ENCODE measurements at places on chromosomes 11 and 22. TPM values are rescaled to one million over a fixed set of nuclear protein-coding genes. Genes with fewer than 3 reads are reported as not detected.

GRCh38 chr11:118998388-118998717, 415 bp downstream of the CENATAC start:
- no peak for DNase-seq

GRCh38 chr11:92822410-92822809, 147.0 kb upstream of the MTNR1B start:
- DNase-seq: no peak

GRCh38 chr22:17339095-17339693, 30.1 kb upstream of the CECR2 start:
- no peak for DNase-seq

DNA sequence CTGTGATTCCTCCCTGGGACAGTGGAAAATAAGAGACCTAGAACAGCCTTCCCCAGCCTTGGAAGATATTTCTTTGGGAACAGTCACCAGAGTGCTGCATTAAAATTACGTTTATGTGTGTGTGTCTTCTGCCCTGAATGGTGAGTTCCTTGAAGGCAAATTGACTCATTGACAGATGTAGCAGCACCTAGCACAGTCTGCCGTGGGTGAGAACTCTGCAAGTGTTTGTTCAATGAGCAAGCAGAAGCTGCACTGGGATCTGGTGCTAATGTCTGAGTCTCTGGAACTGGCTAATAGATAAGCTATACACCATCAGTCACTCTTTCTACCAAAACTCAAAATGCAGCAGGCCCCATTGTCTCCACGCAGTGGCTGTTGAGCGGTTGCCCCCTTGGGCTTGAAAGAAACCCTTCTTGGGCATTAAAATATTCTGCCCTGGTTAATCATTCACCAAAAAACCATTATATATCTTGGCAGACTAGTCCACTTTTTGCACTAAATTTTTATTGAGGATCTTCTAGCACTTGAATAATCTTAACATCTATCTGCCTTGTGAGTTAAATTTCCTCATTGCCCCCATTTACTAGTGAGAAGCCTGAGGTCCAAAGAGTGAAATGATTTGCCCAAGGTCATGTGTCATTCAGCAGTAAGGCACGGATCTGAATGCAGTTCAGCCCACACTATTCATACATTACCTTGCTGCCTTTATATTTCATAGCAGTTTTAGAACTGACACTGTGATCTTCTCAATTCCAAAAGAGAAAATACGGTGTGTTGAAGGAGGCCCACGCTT, 87.8 kb upstream of the GALNT18 start:
- DNase-seq: no peak

DNA sequence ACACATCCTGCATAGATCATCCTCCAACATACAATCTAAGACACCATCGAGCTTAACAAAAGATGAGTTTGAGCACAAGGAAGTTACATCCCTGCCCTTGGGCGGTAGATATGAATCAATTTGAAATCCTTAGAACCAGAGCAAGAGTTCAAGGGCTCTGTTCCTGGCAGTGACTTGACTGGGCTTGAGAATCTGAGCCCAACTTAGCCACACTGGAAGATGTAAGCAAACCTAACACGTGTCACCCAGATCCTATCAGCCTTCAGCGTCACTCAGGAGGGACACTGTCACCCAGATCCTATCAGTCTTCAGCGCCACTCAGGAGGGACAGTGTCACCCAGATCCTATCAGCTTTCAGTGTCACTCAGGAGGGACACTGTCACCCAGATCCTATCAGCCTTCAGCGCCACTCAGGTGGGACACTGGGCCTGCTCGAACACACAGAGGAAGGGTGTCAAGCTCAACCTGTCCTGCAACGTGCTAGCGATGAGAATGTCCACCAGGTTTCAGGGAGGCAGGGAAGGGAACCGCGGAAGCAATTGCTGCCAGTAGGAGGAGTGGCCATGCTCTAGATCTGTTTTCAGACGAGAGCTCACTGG, 32.8 kb upstream of the CTSD start:
- peak; percentile 69 for DNase-seq

DNA sequence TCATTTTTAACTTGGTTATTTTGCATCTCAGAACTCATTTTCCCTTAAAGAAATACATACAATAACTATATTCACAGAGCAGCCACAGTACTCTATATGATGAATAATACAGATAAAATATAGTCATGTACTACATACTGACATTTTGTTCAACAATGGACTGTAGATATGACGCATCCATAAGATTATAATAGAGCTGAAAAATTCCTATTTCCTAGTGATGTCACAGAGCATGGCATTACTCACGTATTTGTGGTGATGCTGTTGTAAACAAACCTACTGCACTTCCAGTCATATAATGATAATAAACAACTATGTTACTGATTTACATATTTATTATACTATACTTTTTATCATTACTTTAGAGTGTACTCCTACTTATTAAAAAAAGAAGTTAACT, 38.7 kb downstream of the NARS2 start:
- no peak for DNase-seq

- no peak for DNase-seq
Observed at GRCh38 chr11:68999093-68999747, 13.8 kb downstream of the MRGPRF start.

- DNase-seq: peak; percentile 65
Observed at GRCh38 chr11:2995031-2995561, 3.0 kb upstream of the NAP1L4 start.

DNA sequence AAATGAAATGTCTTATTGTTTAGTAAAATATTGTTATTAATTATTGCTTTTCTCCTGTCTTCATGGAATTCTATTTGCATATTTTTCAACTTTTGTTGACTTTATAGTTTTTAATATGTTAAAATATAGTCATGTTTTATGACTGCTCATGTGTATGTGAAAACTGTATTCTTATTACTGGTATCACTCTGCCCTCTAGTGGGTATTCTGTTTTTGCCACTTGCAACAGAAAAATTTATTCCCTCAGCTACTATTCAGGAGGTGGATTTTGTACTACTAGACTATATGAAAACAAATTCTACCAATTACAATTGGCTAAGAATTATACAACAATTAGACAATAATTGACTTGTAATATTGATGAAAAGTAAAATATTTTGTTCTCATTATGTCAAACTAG, 45.0 kb downstream of the OR4C6 start:
- DNase-seq: peak; percentile 13

- no peak for DNase-seq
Observed at GRCh38 chr11:34302046-34302921, 55.5 kb downstream of the ABTB2 start.

- peak; percentile 82 for DNase-seq
Observed at GRCh38 chr11:113991170-113991569, 16.3 kb downstream of the HTR3A start.

- DNase-seq: no peak
Observed at GRCh38 chr11:61832754-61833153, 4.7 kb downstream of the FADS2 start.

- no peak for DNase-seq
Observed at GRCh38 chr22:32536352-32536751, 61.7 kb downstream of the FBXO7 start.

GRCh38 chr22:23862103-23862502, 4.4 kb downstream of the SLC2A11 start:
- peak; percentile 85 for DNase-seq

- no peak for DNase-seq
Observed at GRCh38 chr22:22616636-22617035, 27.8 kb upstream of the GGTLC2 start.

- DNase-seq: no peak
Observed at GRCh38 chr11:59814021-59814420, 3.4 kb upstream of the MRPL16 start.

GRCh38 chr11:2931771-2932738, 2.8 kb upstream of the PHLDA2 start:
- peak; percentile 55 for DNase-seq

DNA sequence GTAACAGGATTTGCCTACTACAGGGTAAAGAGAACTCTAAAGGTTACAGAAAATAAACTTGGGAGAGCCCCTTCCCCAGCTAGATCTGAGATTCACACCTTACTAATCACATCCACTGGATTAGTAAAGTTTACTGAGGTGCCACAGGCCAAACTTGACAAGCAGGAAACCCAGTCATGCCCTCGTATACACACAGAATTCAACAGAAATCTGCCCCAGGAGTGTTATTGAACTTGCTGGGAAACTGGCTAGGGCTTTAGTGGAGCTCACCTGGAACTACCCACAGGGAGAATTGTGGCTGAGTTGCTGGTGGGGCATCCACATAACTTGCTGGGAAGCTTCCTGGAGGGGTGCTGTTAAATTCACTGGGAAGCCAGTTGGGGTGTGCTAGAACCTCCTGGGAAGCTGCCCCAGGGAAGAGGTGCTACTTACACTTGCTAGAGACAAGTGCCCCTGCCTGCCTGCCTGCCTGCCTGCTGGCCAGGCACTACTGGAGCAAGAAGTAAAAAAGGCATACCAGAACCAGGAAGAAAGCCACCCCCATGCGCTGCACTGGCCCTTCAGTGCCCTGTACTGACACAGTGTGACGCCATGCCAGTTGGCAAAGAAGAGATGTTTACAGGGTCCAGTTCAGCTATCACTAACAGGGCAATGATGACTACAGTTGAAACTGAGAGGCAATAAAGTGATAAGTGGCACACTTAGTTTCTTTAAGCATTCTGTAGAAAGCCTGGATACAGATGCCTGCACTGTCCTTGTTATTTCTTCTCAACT, 106.5 kb downstream of the ALX4 start:
- no peak for DNase-seq

- no peak for DNase-seq
Observed at GRCh38 chr22:35475545-35475944, 65.1 kb upstream of the RASD2 start.

DNA sequence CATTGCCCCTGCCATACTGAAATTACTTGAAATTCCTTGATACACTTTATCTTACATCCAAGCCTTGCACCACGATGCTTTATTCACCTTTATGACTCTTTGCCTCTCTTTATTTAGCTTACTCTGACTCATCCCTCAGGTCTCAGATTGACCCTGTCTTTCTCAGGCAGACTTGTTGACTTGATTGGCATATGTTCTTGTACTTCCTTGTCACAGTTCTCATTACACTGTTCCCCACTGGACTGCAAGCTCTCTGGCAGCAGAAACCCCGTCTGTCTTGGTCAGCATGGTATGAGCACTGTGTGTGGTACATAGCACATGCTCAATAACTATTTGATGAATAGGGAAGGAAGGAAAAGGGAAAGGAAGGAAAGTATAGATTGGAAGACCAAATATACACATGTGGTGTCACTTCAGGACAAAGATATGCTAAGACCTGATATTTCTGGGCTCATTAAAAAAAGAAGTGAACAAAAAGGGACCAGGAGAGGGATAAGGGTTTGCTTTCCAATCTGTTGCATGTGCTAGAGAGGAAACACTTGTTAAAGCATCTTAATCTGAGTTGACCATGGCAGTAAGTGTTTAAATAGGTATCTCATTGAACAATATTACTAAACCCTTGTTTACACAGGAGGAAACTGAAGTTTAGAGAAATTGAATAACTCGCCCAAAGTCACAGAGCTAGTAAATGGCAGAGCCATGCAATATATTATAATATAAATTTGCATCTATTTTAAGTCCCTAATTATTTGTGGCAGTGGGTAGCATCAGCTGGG, 7.2 kb downstream of the LYVE1 start:
- no peak for DNase-seq

DNA sequence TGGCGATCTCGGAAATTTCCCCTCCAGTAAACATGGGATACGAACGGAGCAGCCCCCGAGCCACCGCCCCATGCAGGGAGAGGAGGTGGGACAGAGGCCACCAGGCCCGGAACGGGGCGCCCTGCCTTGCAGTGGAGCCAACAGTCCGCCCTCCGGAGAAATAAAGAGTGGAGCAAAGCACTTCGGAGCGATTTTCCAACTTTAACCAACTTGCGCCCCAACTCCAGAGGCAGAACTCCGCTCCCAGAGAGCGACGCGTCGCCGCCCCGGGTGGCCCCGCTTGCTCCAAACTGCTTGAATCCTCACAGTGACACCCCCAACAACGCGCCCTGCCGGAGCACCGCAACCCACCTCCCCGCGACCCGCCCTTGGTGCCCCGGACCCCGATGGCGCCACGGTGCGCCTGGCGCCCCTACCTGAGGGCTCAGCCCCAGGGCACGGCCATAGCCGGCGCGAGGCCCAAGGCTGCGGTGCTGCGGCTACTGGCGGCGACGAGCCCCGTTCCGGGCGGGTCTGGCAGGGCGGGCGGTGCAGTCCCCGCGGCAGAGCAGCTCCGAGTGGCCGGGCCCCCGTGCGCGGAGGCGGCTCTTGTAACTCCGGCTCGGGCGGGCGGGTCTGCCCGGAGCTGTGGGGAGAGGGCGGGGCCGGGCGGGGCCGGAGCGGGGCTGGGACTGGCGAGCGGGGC, at the start of gene AHNAK:
Gene AHNAK, minus strand, starts transcription at position 563 of the 685 bp plus-strand sequence. CDS start 10,708 bp downstream, outside the sequence.
- DNase-seq: peak; percentile 93

- no peak for DNase-seq
Observed at GRCh38 chr11:133650082-133650481, 117.8 kb upstream of the OPCML start.

- DNase-seq: no peak
Observed at GRCh38 chr22:26527574-26528465, 15.5 kb upstream of the TFIP11 start.

GRCh38 chr22:30028731-30029130, 51.5 kb upstream of the HORMAD2 start:
- no peak for DNase-seq

GRCh38 chr11:10477690-10478046, 22.6 kb downstream of the AMPD3 start:
- no peak for DNase-seq

GRCh38 chr11:76190376-76190775, 15.9 kb downstream of the WNT11 start:
- DNase-seq: no peak

GRCh38 chr22:22700631-22701030, 56.2 kb downstream of the GGTLC2 start:
- DNase-seq: no peak

DNA sequence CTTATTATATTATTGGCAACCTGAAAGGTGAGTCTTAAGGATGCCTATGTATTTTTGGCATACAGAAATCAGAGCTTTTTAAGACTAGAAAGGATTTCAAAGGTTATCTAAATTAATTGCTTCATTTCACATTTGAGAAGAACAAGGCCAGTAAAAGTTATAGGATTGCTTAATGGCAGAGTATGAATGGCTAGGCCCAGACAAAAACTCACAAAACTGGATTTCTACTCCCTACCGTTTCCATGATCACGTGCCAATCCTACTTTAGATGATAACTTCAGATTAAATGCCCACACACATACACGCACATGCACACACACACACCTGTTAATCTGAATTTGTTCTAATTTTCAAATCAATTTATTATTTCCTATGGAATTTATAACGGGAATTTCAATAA, 1.8 kb upstream of the PDE3B start:
- no peak for DNase-seq

Gene DUSP8
- 1.7 TPM for total RNA-seq

Gene MCM5
- 266 TPM for total RNA-seq

Gene KCTD14
- 13.3 TPM for total RNA-seq

Gene PATE2
- not detected for total RNA-seq

Gene STIM1
- total RNA-seq: 20.8 TPM

Gene CDC42BPG
- 2.3 TPM for total RNA-seq

Gene UPK3A
- total RNA-seq: 0.41 TPM

Gene APOL4
- total RNA-seq: not detected

Gene C11orf87
- total RNA-seq: not detected

Gene TSPO
- 39.4 TPM for total RNA-seq

Gene CNIH2
- total RNA-seq: 3.5 TPM

Gene OR8G1
- not detected for total RNA-seq

Gene OR51M1
- not detected for total RNA-seq

All from H7 (cell line).